SK-N-SH treated with all-trans-retinoic acid at 6 μM for 48 hours (cell line): ENCODE measurements at places on chromosomes 2 and 18.
A peak's percentile ranks its signal among the peaks of the same experiment; 100 is the strongest.

GRCh38 chr2:10167316-10167715 is 44.8 kb downstream of the RRM2 start:
- no peak for ATAC-seq

DNA sequence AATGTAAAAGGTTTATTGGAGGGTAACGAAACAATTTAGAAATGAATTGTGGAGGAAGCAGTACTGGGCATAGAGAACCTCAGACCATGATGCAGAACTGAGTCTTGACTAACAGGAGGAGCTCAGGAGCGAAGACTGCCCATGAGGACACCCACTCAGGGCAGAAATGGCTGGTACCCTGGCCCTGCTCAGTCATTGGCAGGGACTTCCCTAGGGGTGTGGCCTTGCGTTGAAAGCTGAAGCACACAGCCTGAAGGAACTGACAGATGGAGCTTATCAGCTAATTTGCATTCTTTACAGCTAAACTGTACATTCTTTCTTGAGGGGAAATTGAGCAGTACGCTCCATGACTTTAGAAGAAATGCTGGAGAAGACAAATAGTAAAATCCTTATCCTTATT is 57.1 kb downstream of the PDK1 start:
- peak; percentile 51 for ATAC-seq

DNA sequence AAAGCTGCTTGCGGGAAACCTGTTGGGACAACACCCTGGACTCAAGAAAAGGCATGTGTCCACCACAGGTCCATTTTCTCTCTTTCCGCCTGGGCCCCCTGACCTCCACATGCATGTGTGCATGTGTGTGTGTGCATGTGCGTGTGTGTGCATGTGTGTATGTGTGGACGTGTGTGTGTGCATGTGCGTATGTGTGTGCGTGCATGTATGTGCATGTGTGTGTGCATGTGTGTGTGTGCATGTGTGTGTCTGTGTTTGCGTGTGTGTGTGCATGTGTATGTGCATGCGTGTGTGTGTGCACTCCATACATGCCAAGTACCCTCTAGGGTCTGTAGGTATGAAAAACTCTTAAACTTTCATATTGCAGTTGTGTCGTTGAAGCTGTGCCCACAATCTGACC is 16.3 kb downstream of the CAPN14 start:
- ATAC-seq, result no peak

GRCh38 chr2:86750240-86750839 is 30.2 kb downstream of the RMND5A start:
- ATAC-seq, result no peak

- ATAC-seq, result peak; percentile 72
Measured at GRCh38 chr2:200306196-200306930, at the start of gene SPATS2L. TSS of gene SPATS2L (plus strand) at chr2:200306693. CDS start at chr2:200389245, 82,552 bp downstream.

DNA sequence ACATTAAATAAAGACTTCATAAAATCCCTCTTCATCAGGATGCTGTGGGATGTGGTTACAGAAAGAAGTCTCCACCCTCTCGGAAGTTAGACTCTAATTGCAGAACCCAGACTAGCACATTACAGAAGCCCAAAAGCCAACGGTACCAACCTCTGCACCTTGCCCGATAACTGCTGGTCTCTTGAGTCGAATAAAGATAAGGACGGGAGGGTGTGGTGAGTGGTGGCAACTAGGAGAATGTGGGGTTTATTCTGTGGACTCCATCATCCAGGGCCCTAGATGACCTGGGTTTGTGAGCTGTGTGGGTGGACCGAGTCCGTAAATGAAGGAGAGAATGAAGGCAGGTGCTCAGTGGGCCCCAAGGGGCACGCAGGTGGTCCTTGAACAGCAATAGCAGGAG is 462.8 kb upstream of the ID2 start:
- no peak for ATAC-seq

- no peak for ATAC-seq
Measured at GRCh38 chr2:240183875-240184590, 43.6 kb upstream of the OTOS start.

- ATAC-seq, result no peak
Measured at GRCh38 chr2:229348128-229348527, 77.0 kb upstream of the PID1 start.

GRCh38 chr2:240392948-240393830 is 42.3 kb upstream of the GPC1 start:
- no peak for ATAC-seq

- ATAC-seq, result no peak
Measured at GRCh38 chr2:63320669-63321068, 267.6 kb downstream of the WDPCP start.

GRCh38 chr2:74420006-74420405 is 1.4 kb downstream of the C2orf81 start:
- ATAC-seq, result no peak

- ATAC-seq, result peak; percentile 93
Measured at GRCh38 chr2:37877457-37878315, 47.4 kb upstream of the RMDN2 start.

GRCh38 chr2:113158884-113159553 is 14.8 kb upstream of the PSD4 start:
- ATAC-seq, result no peak

DNA sequence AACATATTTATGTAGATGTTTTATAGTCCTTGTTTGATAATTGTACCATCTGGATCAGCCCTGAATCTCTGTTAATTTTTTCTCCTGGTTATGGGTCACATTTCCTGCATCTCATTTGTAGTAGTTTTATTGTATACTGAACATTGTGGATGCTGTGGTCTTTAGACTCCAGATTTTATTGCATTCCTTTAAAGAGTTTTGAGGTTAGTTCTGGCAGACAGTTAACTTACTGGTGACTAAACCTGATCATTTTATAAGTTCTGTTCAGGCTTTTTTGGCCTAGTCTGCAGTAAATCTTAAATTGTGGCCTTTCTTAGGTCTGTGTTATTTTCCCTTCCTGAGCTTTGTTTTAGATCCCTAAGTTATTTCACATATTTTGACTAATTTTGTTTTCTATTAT is 84.3 kb downstream of the FANCL start:
- no peak for ATAC-seq

DNA sequence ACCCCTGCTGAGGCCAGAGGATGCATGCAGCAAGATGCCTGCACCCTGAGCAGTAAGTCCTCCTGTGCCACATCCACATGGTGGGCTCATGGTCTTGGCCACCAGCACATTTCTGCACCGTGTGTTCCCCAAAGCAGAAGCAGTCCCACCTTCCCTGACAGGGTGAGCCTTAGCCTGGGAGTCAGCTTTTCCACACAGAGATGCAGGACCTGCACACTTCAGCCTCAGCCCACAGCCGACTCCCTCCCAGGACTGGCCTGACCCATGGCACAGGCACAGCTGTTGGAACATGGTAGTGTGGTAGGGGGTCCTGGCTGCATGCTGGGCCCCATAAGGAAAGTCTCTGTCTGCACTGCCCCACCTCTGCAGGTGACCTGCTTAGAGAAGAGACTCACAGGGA is 5.0 kb downstream of the SNED1 start:
- ATAC-seq, result no peak

GRCh38 chr18:59458575-59458974 is 99.5 kb upstream of the LMAN1 start:
- no peak for ATAC-seq

- ATAC-seq, result no peak
Measured at GRCh38 chr18:39776766-39777165, 2178.3 kb upstream of the PIK3C3 start.

- no peak for ATAC-seq
Measured at GRCh38 chr2:46143429-46144132, 153.6 kb upstream of the EPAS1 start.

DNA sequence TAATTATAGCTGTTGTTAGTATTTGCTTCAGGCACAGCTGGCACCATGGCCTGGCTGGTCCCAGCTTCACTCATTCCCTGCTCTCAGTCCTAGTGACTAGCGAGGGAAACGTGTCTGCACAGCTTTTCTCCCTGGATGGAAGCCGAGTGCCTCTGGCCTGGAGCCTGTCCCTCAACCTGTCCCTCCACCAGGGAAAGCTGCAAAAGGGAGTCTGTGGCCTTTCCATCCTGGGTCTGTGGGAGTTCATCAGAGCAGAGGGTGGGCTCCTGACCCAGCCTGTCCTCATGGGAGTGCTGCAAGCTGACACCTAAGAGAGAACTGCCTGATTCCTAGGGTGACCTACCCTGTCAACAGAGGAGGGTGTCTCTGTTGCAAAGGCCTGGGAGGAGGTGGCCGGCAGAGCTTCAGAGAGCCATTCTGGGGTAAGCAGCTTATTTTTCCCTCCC is 118.3 kb downstream of the CAPN13 start:
- no peak for ATAC-seq

GRCh38 chr2:220174826-220175225 is 547.4 kb downstream of the SLC4A3 start:
- ATAC-seq, result no peak

DNA sequence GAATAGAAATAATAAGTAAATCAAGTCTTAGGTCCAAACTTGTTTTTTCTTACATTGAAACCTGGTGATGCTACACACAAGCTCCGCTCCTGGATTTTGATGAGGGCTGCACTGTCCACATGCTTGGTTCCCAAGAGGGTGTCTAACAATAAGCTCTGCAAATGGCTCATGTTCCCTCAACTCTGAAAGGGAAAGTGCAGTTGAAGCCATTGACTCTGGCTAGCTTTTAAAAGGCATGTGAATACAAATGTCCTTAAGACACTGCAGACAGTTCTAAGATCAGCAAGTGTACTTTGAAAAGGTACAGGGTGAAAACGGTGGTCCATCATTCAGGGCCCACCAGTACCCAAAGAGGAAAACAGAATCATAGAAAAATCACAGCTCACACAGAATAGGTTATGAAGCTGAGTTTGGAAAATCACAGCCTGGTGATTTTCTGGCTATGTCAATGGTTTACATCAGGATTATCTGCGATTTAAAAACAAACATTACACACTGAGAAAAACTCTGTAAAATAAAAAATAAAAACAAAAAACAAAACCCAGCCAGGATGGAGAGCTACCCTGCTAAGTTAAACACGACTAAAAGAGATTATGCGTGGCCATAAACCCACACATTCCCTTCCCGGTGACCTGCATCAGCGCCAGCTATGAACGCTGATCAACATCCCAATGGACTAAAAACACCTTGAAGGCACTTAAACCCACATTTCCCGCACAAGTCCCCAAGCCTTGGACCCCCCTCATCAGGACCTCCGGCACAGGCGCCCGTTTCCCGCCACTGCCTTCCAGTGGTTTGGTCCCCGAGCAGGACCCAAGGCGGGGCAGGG is 554 bp downstream of the PFN4 start:
- no peak for ATAC-seq

DNA sequence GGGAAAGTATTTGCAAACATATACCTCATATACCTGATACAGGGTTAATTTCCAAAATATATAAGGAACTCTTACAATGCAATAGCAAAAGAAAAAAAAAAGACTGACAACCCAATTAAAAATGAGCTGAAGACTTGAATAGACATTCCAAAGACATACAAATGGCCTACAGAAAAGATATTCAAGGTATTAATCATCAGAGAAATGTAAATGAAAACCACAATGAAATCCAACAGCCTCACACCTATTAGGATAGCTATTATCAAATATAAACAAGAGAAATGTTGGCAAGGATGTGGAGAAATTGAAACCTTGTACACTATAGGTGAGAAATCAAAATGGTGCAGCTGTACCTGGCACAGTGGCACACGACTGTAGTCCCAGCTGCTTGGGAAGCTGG is 25.7 kb downstream of the NR4A2 start:
- no peak for ATAC-seq

DNA sequence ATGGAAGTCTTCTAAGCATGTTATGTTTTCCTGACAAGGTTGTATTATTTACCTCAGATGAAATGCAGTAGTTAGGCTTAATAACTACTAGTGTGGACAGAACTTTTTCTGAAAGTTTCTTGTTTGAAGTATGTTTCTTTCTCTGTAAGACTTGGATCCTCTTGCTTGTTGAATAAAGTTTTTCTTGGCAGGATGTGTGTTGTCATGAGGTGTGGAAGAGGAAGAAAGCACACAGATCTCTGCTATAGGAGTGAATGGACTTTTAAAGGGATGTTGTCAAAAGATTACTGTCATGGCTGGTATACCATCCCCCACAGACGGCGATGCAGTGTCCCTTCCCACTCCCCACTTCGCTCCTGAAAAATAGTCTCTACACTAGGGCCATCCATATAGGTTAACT is 2.6 kb downstream of the CAB39 start:
- no peak for ATAC-seq

DNA sequence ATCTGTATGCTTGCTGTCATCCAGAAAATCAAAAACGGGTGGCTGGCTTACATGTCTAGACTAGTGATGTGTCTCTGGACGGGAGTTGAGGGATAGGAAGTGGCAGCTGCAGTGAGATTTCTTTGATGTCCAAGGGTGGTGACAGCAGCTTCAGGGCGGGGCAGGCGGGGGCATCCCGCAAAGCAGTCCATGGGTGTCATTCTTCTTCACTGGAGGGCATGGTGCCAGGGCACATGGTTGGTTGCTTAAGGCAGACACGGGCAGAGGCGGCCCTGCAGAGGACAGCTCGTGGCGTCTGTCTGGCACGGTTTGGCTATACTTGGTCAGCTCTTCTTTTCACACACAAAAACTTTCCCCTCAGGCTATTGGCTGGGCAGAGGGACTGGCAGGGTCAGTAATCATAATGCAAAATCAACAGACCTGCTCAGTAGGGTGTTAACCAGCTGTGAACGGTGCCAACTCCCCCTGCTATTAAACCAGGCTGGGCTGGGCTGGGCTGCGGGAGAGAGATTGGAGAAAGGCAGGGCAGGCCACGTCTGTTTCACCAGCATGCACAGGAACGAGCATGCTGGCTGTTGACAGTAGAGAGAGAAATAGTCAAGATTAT is 63.7 kb downstream of the COL4A3 start:
- ATAC-seq, result peak; percentile 85

- ATAC-seq, result peak; percentile 48
Measured at GRCh38 chr2:156319811-156320485, 12.6 kb downstream of the NR4A2 start.

- no peak for ATAC-seq
Measured at GRCh38 chr18:6382963-6383362, 31.7 kb downstream of the L3MBTL4 start.

DNA sequence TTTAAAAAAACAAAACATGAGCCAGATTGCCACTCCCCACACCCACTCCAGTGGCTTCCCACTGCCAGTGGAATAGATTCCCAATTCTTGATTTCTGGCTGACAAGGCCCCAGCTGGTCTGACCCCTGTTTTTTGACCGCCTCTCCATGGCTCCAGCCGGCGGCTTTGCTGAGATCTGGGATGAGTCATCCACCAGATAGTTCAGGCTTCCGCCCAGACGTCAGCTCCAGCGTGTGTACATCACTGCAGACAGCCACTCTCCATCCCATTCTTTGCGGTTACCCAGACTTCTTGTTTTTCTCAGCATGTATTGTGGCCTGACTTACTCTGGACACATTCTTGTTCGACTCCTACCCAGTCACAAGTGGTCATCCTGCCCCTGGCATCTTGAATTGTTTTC is 227.9 kb downstream of the GBX2 start:
- ATAC-seq, result peak; percentile 98

DNA sequence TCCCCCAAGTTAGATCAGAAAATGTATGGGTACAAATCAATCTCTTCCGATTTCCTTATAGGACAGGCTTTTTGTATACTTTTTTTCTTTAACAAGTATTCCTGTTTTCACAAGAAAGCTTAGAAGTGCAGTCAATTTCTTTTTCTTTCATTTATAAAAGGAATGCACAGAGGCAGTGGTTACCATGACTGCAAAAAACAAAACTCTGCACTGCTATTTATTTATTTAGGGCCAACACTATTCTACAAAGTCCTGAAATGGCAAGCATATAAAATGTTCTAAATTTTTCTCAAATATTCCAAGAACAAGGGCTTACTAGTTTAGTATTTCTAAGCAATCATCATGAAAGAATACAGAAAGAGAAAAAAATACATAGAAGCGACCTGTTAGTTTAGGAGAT is 22.2 kb downstream of the ATAD2B start:
- peak; percentile 87 for ATAC-seq
